Lung (tissue), 17 donors: ENCODE measurements at places on chromosomes 11 and 22. TPM values are rescaled to one million over a fixed set of nuclear protein-coding genes. Genes with fewer than 3 reads are reported as not detected.

- H3K36me3 ChIP-seq: no peaks in the 10 kb centered on the region
- no peaks in the 10 kb centered on the region for H3K27me3 ChIP-seq
- no peaks in the 10 kb centered on the region for H3K4me1 ChIP-seq
- H3K27ac ChIP-seq: no peak overlapping the region
- no peak for DNase-seq
Observed at GRCh38 chr11:4195909-4196308, 101.3 kb downstream of the RRM1 start.

DNA sequence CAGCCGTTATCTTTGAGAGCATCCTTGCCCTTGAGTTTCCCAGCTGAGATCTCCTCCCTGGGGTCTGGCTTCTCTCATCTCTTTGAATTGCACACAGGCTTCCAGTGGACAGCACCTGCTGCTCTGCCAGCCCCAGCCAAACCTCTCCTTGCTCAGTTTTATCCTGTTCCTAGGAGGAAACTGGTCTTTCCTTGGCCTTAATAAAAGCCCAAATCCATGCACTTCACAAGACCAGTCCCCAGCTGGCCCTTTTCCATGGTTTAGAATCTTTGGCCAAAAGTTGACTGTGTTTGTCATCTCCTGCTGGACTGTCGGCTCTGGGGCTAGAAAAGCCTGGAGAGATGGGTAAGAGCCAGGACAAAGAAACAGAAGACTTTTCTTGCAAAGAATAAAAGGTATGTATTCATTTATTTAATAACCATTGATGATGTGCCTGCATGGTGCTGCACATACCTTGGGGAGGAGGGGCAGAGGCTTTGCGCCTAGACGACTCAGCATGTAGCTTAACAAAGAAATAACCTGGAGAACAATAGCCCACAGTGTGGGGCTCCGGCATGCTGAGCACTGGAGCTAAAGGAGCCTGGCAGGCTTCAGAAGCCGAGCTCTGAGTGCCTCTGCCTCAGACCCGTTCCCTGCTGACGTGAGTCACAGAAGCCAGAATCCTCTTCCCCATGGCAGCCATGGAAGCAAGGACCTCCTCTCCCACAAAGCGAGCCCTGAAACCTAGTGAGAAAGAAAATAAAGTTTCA lies 319.3 kb upstream of the B3GAT1 start:
- H3K4me1 ChIP-seq: no peaks in the 10 kb centered on the region
- peaks cover 3% of the 10 kb centered on the region for H3K27me3 ChIP-seq
- no peak overlapping the region for H3K4me3 ChIP-seq
- no peak overlapping the region for H3K27ac ChIP-seq

- H3K27ac ChIP-seq: no peak overlapping the region
- no peak for DNase-seq
- H3K27me3 ChIP-seq: no peaks in the 10 kb centered on the region
- H3K4me1 ChIP-seq: no peaks in the 10 kb centered on the region
- H3K36me3 ChIP-seq: no peaks in the 10 kb centered on the region
Observed at GRCh38 chr11:118015385-118015841, 29.2 kb downstream of the IL10RA start.

PANX3 gene
- total RNA-seq: not detected

DNA sequence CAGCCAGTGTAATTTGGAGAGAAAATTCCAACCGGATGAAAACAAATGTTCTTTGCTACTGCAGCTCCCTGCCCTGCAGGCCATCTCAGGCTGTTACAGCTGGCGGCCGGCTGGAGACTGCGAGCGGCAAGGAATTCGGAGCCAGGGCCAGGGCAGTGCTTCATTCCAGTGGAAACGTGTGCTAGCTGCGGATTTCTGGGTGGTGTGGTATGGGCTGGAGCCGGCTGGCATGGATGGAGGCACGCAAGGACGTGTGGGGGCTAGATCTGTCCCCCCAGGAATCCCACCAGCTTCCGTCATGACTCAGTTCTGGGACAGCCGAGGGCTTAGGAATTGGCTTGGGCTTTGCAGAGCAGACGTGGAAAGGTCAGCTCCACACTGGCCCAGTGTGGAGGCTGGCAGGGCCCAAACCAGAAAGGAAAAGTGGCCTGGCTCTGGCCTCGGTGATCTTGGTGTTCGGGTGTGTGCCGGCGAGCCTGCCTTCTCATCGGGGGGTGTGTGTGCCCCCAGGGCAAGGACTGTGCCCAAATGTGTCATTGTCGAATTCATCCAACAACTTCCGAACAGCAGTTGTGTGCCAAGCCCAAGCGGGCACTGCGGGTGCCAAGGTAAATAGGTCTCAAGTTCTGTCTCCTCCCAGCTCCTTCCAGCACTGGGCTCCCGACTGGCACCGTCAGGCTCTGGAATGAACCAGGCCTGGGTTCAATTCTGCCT lies 48.1 kb upstream of the SHISAL1 start:
- peak overlapping the region; percentile 23 for H3K27ac ChIP-seq
- no peaks in the 10 kb centered on the region for H3K27me3 ChIP-seq
- H3K4me3 ChIP-seq: no peak overlapping the region
- no peaks in the 10 kb centered on the region for H3K36me3 ChIP-seq
- peak; percentile 70 for DNase-seq

DNA sequence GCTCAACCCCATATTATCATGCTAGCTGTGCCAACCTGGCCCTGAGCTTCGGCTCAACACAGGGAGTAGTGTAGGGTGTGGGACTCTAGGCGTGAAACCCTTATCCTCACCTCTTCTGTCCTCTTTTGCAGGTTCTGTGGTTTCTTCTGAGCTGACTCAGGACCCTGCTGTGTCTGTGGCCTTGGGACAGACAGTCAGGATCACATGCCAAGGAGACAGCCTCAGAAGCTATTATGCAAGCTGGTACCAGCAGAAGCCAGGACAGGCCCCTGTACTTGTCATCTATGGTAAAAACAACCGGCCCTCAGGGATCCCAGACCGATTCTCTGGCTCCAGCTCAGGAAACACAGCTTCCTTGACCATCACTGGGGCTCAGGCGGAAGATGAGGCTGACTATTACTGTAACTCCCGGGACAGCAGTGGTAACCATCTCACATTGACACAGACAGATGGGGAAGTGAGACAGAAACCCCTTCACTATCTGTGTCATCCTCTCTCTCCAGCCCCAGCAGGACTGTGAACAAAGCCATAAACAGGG lies 76.4 kb downstream of the GGTLC2 start:
- no peak overlapping the region for H3K4me3 ChIP-seq
- DNase-seq: no peak
- peak overlapping the region; percentile 73 for H3K27ac ChIP-seq
- no peaks in the 10 kb centered on the region for H3K27me3 ChIP-seq
- no peaks in the 10 kb centered on the region for H3K36me3 ChIP-seq
- H3K4me1 ChIP-seq: no peaks in the 10 kb centered on the region

OR4S2 gene
- total RNA-seq: not detected

DNA sequence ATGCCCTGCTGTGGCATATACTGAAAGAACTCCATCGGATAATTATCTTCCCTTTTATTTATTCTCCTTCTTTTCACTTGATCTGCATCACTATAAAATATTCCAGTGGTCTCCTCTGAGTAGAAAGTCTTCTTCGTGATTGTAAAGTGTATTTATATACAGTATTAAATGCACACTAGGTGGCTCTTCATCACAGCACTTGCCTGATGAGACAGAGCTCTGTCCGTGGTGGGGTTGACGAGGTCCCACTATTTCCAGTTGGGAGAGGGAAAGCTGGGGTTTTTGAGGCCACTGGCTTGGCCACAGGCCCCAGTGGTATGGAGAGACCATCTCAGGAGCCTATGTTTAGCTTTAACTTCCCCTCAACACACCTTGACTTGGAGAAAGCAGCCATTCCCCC lies 31.6 kb upstream of the ZBTB16 start:
- no peaks in the 10 kb centered on the region for H3K36me3 ChIP-seq
- H3K27ac ChIP-seq: no peak overlapping the region
- no peaks in the 10 kb centered on the region for H3K27me3 ChIP-seq
- H3K4me1 ChIP-seq: peaks cover 5% of the 10 kb centered on the region
- no peak overlapping the region for H3K4me3 ChIP-seq

DNA sequence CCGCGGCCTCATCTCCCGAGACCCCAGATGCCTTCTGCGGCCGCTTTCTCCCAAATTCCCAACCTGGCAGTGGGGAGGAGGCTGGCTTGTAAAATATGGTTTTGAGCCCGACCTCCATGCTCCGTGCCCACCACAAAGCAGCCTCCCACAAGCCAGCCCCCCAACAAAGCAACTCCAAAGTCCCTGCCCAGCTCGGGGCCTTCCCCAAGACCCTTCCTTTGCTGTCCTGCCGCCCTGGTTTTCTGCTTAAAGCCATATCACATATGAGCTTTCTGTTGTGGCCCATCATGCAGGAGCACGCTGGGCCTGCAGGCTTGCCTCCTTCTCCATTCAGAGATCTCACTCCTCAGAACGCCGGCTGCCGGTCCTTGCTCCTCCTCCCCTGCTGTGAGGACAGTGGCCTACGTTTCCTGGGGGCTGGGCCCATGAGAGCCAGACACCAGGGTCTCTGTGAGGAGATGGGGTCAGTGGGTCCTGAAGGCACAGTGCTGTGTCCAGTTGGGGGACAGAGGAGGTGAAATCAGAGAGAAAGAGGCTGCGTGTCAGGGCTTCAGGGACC lies 680.0 kb downstream of the BRD1 start:
- H3K4me1 ChIP-seq: no peaks in the 10 kb centered on the region
- peaks cover 4% of the 10 kb centered on the region for H3K27me3 ChIP-seq
- DNase-seq: no peak
- H3K4me3 ChIP-seq: no peak overlapping the region

DNA sequence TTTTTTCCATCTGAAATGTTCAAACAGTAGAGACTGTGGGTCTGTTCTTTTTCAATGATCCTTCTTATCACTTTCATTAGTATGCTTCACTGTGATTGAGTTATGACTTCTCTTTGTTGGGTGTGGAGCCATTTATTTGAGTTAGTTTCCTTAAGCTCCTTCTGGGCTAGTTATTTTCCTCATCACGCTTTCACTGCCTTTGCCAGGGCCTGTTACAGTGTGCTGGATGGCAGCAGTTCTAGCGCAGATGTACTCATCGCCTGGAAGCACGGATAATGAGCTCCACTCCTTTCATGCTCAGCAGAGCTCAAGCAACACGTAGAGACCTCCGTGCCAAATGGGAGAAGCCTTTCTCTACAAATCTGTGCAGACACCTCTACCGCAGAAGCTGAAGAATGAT lies 7.0 kb upstream of the ARHGAP42 start:
- H3K36me3 ChIP-seq: no peaks in the 10 kb centered on the region
- H3K27ac ChIP-seq: no peak overlapping the region
- H3K4me1 ChIP-seq: no peaks in the 10 kb centered on the region
- no peak for DNase-seq
- no peak overlapping the region for H3K4me3 ChIP-seq

GRCh38 chr11:75595429-75595828 lies 33.4 kb downstream of the SERPINH1 start:
- no peak overlapping the region for H3K4me3 ChIP-seq
- H3K36me3 ChIP-seq: no peaks in the 10 kb centered on the region
- H3K4me1 ChIP-seq: no peaks in the 10 kb centered on the region

DUSP8 gene
- 17.0 TPM for total RNA-seq

GRCh38 chr11:44855493-44855849 lies 95.2 kb downstream of the TP53I11 start:
- H3K4me1 ChIP-seq: no peaks in the 10 kb centered on the region
- H3K4me3 ChIP-seq: no peak overlapping the region

A4GALT gene
- total RNA-seq: 24.8 TPM

GRCh38 chr11:119169282-119169719 lies 776 bp downstream of the NLRX1 start:
- peak overlapping the region; percentile 96 for H3K27ac ChIP-seq
- H3K4me3 ChIP-seq: peak overlapping the region; percentile 67
- H3K27me3 ChIP-seq: no peaks in the 10 kb centered on the region

DNA sequence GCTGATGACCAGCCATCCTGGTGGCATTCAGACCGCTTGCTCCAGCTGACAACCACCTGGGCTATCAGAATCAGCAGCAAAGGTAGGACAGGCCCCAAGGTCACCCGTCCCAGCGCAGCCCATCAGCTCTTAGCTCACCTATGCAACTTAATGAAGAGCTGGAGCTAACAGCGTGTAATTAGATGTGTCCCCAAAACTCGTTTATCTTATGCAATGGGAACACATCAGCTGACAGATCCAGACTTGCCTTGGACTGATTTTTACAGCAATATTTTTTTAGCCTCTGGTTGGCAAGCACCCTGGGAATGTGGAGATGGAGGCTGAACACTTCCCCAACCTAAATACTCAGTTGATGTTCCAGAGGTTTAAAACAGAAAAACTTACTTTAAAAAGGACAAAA lies 76.0 kb downstream of the PACSIN2 start:
- DNase-seq: no peak
- H3K4me1 ChIP-seq: peaks cover 36% of the 10 kb centered on the region
- peak overlapping the region; percentile 63 for H3K27ac ChIP-seq
- H3K27me3 ChIP-seq: no peaks in the 10 kb centered on the region
- no peaks in the 10 kb centered on the region for H3K36me3 ChIP-seq

KCNQ1OT1 gene
- 14.5 TPM for total RNA-seq

GRCh38 chr22:26429458-26430286 lies 612 bp downstream of the ASPHD2 start:
- H3K27me3 ChIP-seq: no peaks in the 10 kb centered on the region
- no peak overlapping the region for H3K27ac ChIP-seq
- H3K4me3 ChIP-seq: peak overlapping the region; percentile 42

- H3K27me3 ChIP-seq: no peaks in the 10 kb centered on the region
- no peak for DNase-seq
- no peak overlapping the region for H3K4me3 ChIP-seq
- no peak overlapping the region for H3K27ac ChIP-seq
- H3K36me3 ChIP-seq: no peaks in the 10 kb centered on the region
- H3K4me1 ChIP-seq: peaks cover 10% of the 10 kb centered on the region
Observed at GRCh38 chr11:66369073-66369894, 2.3 kb downstream of the SLC29A2 start.

DNA sequence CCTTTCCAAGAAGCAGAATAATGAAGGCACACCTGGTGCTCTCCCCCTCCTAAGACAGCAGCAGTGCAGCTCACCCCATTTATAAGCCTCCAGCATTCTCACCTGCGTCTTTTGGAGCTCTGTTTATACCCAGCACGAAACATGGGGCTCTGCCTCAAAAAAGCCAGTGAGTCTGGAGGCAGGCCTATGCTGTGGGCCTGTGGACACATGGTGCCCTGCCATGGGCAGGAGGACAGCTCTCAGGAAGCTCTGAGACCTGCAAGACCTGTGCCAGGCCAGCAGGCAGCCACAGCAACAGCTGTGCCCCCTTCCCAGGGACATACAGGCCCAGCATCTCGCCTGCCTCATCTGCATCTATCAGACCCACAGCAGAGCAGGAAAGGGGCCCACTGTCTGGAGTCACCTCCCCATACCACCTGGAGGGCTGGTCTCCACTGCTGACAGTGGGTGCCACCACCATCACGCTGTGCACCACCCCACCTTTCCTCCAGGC lies 64.2 kb downstream of the DGCR2 start:
- no peak overlapping the region for H3K27ac ChIP-seq
- no peaks in the 10 kb centered on the region for H3K27me3 ChIP-seq
- no peak for DNase-seq
- H3K4me3 ChIP-seq: no peak overlapping the region
- H3K4me1 ChIP-seq: peaks cover 7% of the 10 kb centered on the region

DNA sequence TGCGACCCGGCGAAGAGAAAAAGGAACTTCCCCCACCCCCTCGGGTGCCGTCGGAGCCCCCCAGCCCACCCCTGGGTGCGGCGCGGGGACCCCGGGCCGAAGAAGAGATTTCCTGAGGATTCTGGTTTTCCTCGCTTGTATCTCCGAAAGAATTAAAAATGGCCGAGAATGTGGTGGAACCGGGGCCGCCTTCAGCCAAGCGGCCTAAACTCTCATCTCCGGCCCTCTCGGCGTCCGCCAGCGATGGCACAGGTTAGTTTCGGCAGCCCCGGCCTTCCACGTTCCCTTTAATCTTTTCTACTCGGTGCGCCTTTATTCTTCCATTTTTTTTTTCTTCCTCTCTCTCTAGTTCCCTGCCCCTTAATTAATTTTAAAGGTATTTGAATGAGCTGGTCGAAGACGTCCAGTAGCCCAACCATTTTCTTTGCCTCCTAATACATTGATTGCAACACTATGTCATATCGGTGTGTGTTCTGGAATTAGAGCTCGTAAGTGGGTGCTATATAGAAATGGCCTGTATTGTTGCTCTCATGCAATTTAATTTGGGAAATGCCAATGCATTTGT lies 537 bp downstream of the EP300 start:
- H3K27me3 ChIP-seq: no peaks in the 10 kb centered on the region
- peaks cover 4% of the 10 kb centered on the region for H3K36me3 ChIP-seq
- peak; percentile 54 for DNase-seq
